ENCODE measurements at places on chromosomes 13 and 19.
A peak's percentile ranks its signal among the peaks of the same experiment; 100 is the strongest.

GRCh38 chr19:57348136-57348535 lies 2.9 kb upstream of the ZNF304 start:
- no peak for DNase-seq

DNA sequence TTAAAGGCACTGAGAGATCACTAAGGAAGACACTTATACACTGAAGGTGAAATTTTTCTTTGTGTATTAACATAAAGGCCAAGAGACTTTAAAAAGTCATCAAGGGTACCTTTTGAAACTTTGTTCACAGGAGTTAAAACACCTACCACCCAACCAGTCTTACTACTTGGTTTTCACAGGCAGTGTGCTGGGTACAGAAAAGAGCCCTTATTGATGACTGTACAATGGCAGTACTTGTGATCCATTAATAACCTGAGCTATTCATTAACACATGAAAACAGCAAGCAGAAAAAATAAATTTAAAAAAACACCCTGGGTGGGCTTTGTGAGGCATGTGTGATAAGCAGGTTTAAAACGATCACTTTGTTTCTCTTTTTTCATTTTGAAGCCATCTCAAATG lies 148.9 kb downstream of the TBC1D4 start:
- no peak for DNase-seq

- DNase-seq, result no peak
Observed at GRCh38 chr13:101779147-101779546, 326.7 kb downstream of the ITGBL1 start.

GRCh38 chr19:50325310-50326100 lies 3.7 kb downstream of the KCNC3 start:
- DNase-seq, result peak; percentile 58

DNA sequence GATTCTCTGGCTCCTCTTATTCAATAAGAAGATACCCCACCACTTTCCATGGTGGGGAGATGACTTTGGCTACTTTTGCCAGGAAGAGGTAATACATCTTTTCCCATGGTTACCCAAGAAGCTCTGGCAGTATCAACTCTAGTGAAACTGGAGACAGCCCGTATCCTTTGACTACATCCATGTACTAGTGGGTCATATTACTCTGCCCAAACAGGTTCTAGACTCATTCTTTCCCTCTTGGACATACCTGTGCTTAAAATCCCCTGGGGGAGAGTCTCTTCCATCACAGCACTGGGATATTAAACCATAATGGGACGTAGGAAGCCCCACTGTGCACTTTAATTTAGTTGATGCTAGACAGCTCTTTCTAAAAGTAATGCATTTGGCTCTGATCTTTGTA lies 144.7 kb upstream of the KLF12 start:
- DNase-seq, result no peak

GRCh38 chr19:3178377-3178972 lies at the start of gene S1PR4:
S1PR4 (plus strand) TSS chr19:3178769; CDS start chr19:3178793, 24 bp downstream.
- peak; percentile 34 for DNase-seq

DNA sequence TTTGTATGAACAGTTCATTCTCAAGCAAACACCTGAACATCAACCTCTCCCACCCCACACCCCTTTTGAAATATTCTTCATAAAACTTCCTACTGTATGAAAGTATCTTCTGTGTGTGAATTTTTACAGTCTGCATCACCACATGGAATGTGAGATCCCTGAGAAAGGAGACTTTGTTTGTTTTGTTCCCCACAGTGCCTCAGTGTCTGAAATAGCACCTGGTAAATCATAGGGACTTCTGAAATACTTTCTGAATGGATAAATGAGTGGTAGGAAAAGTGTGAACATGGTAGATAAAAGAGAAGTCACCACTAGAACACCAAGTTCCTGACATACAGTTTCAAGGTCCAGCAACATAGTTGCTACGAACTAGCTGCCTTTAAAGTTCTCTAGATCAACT lies 1071.2 kb downstream of the EFNB2 start:
- no peak for DNase-seq

GRCh38 chr19:56474308-56474707 lies 2.8 kb downstream of the ZNF667 start:
- DNase-seq, result no peak

- no peak for DNase-seq
Observed at GRCh38 chr13:57716295-57716694, 84.8 kb downstream of the PCDH17 start.

- peak; percentile 43 for DNase-seq
Observed at GRCh38 chr19:49987159-49987698, 26.3 kb upstream of the SIGLEC11 start.

DNA sequence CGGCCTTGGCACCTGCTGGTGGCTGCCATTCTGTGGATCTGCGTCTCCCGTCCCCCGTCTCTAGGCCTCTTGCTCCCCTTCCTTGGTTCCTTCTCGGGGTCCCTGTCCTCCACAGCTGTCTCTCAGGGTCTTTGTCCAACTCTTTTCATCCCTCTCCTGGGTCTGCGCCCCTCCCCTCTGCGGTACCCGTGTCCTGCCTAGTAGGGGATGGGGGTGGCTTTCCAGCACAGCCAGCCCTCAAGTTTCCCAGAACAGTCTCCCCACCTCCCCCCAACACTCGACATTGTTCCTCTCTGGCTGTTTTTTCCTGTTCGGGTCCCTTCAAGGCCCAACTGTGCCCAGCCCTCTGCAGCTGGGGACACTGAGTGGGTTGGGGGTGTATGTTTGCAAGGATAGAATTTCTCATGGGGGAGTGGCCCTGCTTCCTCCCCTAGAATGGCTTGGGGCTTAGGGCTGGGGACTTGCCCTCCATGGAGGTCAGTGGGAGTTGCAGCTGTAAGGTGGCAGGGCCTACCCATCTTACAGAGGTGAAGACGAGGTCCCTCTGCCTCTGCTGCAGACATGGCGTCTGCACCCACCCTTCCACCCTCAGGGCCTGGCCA lies 762 bp upstream of the ADM5 start:
- no peak for DNase-seq

DNA sequence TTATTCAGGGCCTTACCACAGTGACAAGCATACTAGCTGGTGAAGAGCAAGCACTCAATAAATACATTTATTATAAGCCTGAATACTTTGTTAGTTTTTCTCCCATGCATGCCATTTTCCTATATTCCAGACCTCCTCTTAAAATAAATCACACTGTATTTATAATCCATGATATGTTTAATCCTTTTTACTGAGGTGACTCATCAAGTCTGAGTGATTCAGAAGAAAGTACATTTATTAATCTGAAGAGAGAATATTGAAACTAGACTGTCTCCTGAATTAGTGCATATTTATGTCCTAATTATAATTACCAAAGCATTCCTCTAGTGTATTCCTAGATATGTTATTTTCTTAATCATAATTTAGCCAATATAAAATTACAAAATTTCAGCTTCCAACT lies 323.3 kb downstream of the NALCN start:
- no peak for DNase-seq

- DNase-seq, result no peak
Observed at GRCh38 chr13:35225159-35225558, 251.3 kb downstream of the MAB21L1 start.

DNA sequence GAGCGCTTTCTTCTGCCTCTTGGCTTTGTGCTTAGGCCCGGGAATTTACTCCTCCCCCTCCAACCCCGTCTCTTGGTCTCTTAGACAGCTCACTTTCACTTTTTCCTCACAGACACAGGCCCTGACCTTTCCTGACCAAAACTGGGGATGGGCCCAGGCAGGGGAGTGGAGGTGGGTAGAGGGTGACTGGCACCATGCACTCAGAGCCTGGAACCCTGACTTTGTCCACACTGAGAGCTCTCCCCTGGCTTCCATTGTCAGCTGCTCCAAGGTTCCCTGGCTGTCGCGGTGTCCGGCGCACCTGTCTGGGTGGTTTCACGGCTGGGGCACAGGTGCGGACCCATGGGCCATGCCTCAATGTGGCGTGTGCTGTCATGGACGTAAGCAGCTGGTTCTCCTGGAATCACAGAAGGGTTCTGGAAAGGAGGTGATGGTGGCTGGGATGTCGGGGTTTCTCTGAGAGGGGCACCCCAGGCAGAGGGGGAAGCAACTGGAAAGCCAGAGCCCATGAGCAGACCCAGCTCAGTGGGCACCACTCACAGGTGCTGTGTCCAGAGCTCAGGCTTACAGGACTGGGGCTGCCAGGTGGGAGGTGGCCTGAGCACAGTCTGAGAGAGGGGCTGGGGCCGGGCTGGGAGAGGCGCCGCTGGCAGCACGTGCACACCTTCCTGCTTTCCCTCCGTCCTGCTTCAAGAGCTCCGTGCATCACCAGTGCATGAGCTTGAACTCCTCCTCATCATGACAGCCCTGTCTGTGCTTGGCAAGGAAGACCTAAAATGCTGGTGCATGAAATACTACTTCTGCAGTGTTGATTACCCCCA lies 28.0 kb upstream of the C1QTNF9 start:
- DNase-seq, result no peak

- no peak for DNase-seq
Observed at GRCh38 chr13:113238536-113238935, 29.1 kb downstream of the CUL4A start.

Data from stimulated activated CD4-positive, alpha-beta T cell treated with anti-CD3 and anti-CD28 coated beads, Interleukin-1b, Interleukin-23, amount 100 ng/mL, for 1 hour (primary cell).